ENCODE measurements at places on chromosomes 1 and 21.

DNA sequence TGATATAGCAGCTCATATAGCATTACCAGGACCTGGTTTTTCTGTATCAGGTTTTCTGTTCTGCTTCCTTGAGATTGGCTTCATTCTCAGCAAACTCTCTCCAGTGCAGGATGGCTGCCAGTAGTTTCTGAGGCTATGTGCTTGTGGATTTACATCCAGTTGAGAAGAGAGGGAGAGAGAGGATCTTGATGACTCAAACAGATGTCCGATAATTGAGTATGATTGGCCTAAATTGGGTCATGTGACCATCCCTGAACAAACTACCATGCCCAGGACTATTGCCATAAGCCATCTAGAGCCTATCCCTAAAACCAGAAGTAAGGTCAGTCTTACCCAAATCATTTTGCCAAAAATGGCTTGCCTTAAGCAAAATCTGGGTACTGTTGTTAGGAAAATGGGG, 18.1 kb upstream of the PSMA5 start:
- DNase-seq = no peak

GRCh38 chr1:200668514-200669313, 993 bp downstream of the DDX59 start:
- DNase-seq = no peak

DNA sequence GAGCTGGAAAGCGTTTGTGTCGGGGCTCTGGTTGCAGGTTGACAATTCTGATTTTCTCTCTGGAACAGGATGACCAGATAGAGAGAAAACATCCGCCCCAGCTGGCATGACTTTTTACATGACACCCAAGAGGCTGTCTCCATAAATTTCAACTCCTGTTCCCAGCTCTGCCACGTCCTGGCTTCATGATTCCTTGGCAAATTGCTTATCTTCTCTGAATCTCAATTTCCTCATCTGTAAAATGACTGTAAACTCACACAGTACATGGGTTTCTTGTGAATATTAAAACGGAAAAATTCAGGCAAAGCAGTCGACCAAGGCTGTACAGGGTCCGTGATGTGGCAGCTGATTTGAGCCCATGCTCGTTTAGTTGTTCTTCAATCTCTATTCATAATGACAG, 572.7 kb downstream of the AJAP1 start:
- DNase-seq = no peak

GRCh38 chr1:1110561-1110971, 5.3 kb downstream of the C1orf159 start:
- DNase-seq = no peak

DNA sequence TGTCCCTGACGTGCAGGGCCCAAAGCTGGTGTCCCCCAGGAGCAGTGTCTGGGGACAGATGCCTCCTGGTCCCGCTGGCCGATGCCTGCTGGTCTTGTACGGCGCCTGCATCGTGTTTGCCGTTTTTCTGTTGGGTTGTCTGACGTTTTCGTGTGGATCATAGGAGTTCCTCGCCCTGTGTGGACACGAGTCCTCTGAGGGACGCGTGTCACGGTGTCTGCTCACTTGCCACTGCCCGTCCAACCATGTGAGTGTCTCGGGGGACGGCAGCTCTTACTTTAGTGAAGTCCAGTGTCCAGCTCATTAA, 7.4 kb downstream of the MIB2 start:
- no peak for DNase-seq
